ENCODE measurements at places on chromosomes 12 and 14. TPM values are rescaled to one million over a fixed set of nuclear protein-coding genes. Genes with fewer than 3 reads are reported as not detected.

- DNase-seq = no peak
Observed at GRCh38 chr12:5582018-5582417, 150.1 kb downstream of the NTF3 start.

- no peak for DNase-seq
Observed at GRCh38 chr12:41433460-41433859, 245.3 kb downstream of the PDZRN4 start.

- DNase-seq = no peak
Observed at GRCh38 chr14:70340002-70340401, 19.5 kb downstream of the COX16 start.

GRCh38 chr12:120534203-120534702, at the start of gene RNF10:
TSS of gene RNF10 (plus strand) at chr12:120534356. CDS start at chr12:120534812, 456 bp downstream.
- peak; percentile 82 for DNase-seq

GRCh38 chr14:21088687-21089086, 9.8 kb downstream of the ZNF219 start:
- DNase-seq = no peak

DNA sequence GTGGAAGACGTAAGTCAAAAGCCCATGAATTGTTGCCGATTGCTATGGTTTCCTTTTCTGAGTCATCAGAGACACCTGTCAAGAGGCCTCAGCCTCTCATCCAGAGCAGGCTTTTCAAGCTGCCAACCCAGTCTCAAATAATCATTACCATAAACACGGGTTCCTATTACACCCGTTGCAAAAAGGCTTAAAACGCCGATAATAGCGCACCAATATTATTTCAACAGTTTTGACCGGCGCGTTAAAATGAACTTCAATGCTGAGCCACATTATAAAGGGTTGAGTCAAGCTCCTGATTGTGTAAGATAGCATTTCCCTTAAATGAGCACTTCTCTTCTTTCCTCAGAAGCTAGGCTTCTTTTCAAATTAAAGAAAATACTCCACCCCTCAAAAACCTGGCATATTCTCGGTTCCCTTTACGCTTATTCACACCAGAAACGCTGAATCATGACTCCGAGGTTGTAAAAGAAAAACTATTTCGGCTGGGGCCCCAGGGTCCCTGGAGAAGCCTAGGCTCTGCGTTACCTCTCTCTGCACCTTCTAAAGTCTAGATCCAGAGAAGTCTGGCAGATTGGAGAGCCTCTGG, 1.4 kb downstream of the TMTC1 start:
- no peak for DNase-seq

DNA sequence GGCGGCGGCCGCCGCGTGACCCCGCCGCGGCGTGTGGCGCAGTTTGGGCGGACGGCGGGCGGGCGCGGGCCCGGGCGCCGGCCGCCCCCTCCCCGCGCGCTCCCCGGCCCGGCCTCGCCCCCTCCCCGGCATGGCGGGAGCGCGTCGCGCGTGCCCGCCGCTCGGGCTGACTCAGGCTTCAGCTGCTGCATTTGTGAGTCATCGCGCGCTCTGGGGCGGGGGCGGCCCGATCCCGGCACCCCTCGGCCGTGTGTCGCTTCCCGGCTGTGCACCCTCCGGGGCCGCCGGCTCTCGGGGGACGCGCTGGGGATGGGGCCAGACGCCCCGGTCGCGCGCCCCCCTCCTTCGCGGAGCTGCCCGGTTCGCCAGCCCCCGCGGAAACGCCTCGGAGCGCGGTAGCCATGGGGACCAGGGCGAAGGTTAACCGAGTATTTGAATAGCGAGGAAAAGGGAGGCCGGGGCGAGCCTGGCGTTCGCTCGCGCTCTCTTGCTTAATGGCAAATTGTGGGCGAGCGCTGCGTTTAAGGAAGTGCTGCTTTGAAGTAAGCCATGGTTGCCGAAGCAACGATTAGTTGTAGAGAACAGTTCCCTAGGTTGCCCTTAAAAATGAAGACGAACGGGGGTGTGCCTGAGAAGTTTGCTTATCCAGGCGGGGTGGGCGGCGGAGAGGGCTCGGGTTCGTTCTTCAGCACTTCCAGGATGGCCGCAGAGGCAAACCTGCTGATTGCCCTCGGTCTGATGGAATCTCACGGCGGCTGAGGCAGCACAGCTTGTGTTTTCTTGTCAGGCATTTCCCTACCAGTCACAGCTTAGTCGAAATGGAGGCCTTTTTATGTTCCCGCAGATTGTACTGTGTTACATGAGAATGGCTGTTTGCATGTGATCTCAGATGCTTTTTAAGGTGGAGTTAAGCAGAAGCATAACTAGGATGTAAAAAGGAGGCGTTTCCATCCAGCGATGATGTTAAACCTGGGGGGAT, 896 bp downstream of the EIF5 start:
- DNase-seq = peak; percentile 68

DNA sequence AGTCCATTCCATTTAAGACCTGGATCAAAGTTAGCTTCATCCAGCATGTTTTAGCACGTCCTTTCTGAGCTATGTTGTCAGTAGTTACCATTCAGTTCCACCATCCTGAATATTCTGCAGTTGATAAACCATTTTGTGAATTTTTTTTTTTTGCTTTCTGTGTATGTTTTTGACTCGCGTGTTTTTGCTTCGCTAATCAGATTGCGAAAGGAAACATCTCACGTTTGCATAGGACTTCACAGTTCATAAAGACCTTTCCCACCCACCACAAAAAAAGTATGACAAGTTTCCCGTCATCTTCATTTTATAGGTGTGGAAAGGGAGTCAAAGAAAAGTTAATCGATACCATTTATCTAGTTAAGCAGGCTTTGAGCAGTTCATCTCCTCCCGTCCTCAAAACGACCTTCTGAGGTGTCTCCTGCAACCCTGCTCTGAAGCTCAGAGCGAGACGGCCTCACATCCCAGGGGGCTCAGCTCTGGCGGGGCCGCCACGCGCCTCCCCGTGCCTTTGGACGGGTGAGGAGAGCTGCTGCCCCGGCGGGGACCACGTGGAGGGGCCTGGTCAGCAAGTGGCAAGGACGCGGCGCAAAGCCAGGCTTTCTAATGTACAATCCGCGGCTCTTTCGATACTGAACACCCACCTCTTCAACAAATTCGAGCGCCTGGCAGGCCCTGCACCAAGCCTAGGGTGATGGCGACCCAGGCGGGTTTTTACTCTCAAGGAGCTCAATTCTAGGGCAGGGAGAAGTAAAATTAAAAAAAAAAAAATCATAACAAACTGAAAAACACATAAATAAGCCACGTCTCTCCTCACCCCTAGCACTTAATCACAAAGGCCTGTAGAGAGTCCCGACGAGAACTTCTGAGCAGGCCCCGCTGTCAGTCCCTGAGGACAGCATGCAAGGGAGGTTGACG, 988 bp upstream of the TMEM263 start:
- no peak for DNase-seq

- no peak for DNase-seq
Observed at GRCh38 chr14:56049536-56049935, 68.7 kb upstream of the PELI2 start.

- no peak for DNase-seq
Observed at GRCh38 chr14:43894534-43894933, 612.5 kb downstream of the FSCB start.

GRCh38 chr12:33575346-33575745, 135.7 kb upstream of the SYT10 start:
- DNase-seq = no peak

DNA sequence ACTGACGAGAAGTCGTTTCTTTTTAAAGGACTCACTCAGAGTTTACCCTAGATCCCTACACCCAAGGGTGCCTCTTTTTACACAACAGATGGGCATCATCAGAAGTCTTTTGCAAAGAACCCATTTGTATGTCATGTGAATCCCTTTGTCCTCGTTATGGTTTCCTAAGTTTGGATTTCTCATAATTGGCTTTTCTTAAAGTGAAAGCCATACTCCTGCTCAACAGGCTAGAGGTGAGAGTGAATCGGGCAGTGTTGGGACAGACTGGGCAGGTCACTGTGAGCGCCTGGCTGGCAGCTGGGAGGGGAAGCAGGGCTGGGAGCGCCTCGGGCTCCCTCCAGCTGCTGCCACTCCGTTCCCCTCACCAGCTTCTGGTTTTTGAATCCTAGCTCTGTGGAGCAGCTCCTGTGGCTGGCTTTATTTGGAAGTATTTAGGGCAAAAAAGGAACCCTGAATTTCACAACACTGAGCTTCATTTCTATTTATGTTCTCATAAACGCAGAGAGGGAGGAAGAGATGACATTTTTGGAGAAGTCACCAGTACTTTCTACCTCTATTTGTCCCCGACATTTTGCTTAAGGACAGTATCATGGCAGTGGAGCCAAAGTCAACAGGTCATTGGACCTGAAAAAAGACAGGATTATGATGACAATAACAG, 63.8 kb upstream of the ACTN1 start:
- peak; percentile 61 for DNase-seq

- DNase-seq = peak; percentile 68
Observed at GRCh38 chr12:121214166-121214777, 4.3 kb downstream of the P2RX4 start.

DNA sequence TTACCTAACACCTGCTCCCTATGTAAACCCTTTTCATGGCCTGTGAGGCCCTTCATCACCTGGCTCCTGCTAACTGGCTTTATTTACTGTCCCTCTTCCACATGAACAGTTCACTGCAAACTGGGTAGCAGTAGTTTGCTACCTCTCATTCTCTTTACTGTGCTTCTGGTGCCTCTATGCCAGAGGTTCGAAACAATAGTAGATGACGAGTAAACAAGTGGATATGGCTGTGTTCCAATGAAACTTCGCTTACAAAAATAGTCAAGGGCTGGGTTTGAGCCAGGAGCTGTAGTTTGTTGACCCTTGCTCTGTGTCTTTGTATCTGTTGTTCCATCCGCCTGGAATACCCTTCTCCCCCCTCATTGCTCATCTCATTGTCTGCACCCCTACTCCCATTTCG, 233.6 kb upstream of the RMST start:
- no peak for DNase-seq

GRCh38 chr12:3081091-3081490, 3.9 kb downstream of the TSPAN9 start:
- no peak for DNase-seq

DNA sequence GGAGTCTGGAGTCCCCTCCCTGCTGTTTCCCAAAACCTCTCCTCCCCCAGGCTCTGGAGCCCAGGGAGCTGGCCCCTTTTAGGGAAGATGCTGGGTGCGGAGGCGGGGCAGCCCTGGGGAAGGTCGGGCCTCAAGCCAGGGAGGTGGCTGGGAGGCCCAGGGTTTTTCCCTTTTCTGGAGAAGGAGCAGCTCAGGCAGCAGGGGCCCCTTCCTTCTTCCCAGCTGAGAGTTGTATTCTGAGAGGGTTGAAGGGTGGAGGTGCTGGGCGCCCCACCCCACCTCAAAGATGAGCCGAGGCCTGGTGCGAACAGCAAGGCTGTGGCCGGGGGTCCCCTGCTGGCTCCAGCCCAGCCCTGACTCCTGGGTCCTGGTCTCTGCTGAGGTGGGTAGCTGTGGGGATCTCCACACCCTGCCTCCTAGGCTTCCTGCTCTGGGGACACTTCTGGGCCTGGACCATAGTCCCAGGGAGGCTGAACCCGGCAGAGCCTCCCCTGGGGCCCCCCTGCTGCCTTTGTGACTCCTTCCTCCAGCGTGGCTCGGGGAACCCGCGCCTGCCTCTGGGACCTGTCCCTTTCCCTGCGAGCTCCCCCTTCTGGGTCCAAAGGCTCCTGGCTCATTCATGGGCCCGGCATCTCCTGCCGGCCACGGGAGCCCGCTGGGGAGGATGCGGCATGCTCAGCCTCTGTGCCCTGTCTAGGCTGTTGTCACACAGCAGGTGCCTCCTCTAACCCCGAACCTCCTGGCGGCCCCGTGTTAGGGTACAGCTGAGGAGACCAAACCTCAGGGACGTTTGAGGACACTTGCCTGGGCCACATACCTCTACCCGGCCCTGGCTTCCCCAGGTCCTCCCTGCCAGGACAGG, 4.4 kb downstream of the TRMT61A start:
- DNase-seq = no peak

DNA sequence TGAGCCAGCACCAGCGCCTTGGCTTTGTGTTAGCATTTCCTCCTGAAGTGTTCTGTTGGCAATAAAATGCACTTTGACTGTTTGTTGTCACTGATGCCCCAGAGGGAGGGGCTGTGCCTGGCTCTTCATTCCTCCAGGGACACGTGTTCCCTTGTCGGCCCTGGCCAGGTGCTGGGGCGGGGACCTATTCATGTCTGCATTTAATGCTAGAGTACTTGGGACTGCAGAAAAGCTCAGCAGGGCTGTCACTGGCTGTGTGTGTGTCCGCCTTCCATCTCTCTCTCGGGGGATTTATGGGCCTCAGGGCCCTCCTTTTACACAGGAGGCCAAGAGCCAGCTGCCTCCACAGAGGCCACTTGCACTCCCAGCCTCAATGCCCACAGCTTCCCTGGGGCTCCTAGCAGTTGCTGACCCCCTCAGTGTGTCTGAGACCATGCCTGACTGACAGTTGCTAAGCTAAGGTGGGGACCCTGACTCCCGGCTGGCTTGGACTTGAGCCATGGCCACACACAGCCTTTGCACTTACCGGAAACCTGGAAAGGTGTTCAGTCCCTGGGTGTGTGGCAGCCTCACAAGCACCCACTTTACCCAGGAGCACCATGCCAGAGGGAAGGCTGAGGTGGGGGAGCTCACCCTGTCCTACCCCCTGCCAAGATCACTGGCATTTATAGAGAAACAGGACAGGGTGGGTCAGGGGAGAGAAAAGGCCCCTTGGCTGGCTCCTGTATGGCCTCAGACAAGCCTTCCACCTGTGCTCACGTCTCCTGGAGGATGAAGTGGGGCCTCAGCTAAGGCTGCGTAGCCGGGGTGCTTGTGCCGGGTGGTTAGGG, 27.8 kb downstream of the HIP1R start:
- DNase-seq = no peak

Gene PLEKHG7
- total RNA-seq = not detected

Gene PCNX4
- 60.6 TPM for total RNA-seq

Gene NAV3
- total RNA-seq = 16.3 TPM

Gene SUPT16H
- 68.8 TPM for total RNA-seq

Gene NTS
- total RNA-seq = not detected

Gene TAS2R31
- 1.1 TPM for total RNA-seq

Gene UNC79
- total RNA-seq = under 0.01 TPM

Gene BHLHE41
- total RNA-seq = 7.8 TPM

Gene GPX2
- not detected for total RNA-seq

Gene PCED1B
- 4.2 TPM for total RNA-seq

Gene TMEM52B
- total RNA-seq = not detected

Gene CYP27B1
- 1.1 TPM for total RNA-seq

Gene PTPN6
- not detected for total RNA-seq

Gene FITM1
- total RNA-seq = not detected

Data from RPMI7951 (cell line).